ENCODE measurements at places on chromosomes 13 and 19. TPM values are rescaled to one million over a fixed set of nuclear protein-coding genes. Genes with fewer than 3 reads are reported as not detected.

GRCh38 chr13:50887151-50887550, 22.4 kb upstream of the RNASEH2B start:
- DNase-seq, result no peak

DNA sequence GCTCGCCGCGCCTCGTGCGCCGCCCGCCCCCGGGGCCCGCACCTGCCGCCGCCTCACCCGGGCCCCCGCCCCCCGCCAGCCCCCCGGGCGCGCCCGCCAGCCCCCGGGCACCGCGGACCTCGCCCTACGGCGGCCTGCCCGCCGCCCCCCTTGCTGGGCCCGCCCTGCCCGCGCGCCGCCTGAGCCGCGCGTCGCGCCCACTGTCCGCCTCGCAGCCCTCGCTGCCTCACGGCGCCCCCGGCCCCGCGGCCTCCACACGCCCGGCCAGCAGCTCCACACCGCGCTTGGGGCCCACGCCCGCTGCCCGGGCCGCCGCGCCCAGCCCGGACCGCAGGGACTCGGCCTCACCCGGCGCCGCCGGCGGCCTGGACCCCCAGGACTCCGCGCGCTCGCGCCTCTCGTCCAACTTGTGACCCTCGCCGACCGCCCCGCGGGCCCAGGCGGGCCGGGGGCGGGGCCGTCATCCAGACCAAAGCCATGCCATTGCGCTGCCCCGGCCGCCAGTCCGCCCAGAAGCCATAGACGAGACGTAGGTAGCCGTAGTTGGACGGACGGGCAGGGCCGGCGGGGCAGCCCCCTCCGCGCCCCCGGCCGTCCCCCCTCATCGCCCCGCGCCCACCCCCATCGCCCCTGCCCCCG, 17.2 kb downstream of the POLRMT start:
- no peak for DNase-seq

- DNase-seq, result no peak
Measured at GRCh38 chr19:11576227-11576626, 1.2 kb downstream of the ACP5 start.

- no peak for DNase-seq
Measured at GRCh38 chr13:26425443-26426358, 131.8 kb upstream of the WASF3 start.

DNA sequence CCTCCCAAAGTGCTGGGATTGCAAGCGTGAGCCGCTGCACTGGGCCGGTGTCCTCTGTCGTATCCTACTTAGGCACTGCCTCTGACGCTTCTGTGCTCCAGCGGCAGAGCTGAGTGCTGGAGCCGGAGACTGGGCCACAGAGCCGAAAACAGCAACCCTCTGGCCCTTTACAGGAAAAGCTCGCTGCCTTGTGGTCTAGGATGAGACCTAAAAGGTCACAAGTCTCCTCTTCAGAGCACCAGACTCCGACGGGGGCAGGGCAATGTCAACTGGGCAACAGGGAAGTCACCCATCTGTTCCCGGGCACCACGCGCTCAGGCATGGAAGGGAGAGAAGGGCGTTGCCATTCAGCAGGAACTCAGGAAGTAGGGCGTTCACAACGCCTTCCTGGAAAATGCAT, 91.7 kb downstream of the GADD45B start:
- no peak for DNase-seq

FRY gene
- total RNA-seq, result 5.7 TPM

DHDH gene
- not detected for total RNA-seq

QPCTL gene
- total RNA-seq, result 25.3 TPM

PALM3 gene
- 0.64 TPM for total RNA-seq

AZU1 gene
- total RNA-seq, result not detected
